ENCODE measurements at places on chromosomes 6 and 20.

- peak; percentile 28 for DNase-seq
Measured at GRCh38 chr6:156988276-156989158, 211.3 kb downstream of the ARID1B start.

GRCh38 chr6:13178107-13178506, 150.2 kb downstream of the TBC1D7 start:
- no peak for DNase-seq

DNA sequence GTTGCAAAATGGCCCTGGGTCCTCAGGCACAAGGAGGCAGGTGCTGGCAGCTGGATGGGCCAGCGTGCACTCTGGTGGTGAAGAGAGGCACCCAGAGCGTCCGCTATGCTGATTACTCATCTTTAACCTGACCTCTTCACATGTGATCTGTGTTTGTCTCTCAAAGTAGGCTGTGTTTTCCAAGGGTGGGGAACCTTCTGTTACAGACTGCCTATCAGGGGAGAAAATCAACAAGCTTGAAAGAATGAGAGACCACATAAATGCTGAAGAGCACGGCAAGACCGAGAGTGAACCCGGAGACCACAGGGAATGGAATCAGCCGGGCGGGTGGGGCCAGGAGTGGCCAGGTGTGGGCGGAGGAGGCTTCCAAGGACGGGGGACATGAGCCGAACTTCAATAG, 16.2 kb downstream of the BNIP5 start:
- DNase-seq: no peak

DNA sequence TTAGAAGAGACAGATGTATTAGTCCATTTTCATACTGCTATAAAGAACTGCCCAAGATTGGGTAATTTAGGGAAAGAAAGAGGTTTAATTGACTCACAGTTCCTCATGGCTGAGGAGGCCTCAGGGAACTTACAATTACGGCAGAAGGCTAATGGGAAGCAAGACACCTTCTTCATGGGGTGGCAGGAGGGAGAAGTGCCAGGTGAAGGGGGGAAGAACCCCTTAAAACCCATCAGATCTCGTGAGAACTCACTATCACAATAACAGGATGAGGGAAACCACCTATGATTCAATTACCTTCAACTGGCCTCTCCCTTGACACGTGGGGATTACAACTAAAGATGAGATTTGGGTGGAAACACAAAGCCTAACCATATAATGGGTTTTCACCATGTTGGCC, 28.9 kb upstream of the PNRC1 start:
- no peak for DNase-seq

DNA sequence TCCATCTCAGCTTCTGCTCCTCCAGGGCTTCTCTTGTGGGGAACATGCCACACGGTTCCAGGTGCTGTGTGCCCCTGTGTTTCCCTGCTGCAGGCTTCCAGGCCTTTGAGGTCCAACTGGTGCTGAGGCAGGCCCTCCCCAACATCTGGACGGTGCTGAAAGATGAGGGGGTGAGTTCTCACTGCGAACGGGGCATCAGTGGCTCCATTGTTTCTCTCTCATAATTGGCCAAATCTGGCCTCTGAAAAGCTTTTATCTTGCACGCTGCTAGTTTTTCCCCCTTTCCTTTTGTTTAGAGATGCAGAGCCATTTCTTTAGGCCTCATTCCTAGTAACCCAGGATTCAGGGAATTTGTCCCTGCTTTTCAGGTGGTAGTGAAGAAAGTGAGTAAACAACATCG, 8.6 kb downstream of the PNLDC1 start:
- DNase-seq: no peak

GRCh38 chr20:34165018-34165619, 53.1 kb upstream of the EIF2S2 start:
- DNase-seq: peak; percentile 20

GRCh38 chr6:82365016-82365795, 1.6 kb downstream of the TPBG start:
- DNase-seq: peak; percentile 18

GRCh38 chr20:20085071-20085470, 32.7 kb downstream of the CFAP61 start:
- DNase-seq: peak; percentile 6

GRCh38 chr6:703552-703951, 10.6 kb upstream of the EXOC2 start:
- peak; percentile 58 for DNase-seq

DNA sequence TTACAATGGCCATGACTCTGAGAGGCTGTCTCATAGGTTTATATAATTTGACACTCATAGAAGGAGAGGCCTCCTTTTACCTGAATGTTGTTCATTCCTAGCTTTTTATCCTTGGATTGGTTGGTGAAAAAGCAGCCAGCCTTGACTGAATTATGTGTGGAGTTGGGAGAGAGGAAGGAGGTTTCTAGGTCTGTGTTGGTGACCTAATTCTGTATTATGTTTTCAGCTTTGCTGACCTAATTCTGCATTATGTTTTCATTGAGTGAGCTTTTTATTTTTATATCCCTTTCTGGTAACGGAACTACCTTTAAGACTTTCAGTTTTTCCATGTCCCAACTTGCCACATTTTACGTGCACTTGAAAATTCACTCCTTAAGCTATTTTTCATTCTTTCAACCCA, 59.1 kb upstream of the RNF144B start:
- no peak for DNase-seq

DNA sequence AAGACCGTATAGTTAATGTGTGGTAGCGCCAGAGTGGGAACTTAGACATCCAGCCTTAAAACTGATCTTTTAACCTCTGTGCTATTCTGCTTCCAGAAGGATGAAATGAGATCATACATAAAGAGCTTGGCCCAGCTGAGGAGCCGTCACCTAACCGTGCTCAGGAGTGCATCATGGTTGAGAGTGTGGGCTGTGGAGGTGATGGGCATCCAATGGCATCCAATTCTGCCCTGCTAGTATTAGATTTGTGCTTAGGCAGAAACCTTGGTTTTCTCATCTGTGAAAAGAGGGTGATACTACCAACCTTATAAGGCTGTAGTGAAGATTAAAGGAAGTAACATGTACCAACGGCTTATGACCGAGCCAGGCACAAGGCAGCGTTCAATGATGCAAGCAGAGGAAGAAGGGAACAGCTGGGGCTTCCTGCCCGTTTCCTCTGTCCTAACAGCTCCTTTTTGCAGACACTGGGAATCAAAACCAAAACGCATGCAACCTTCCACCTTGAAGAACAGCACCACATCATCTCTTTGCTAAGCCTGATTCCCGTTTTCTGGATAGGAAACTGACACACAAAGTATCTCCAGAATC, 1.3 kb downstream of the SLC22A16 start:
- DNase-seq: no peak

- no peak for DNase-seq
Measured at GRCh38 chr6:70289299-70289698, 13.6 kb downstream of the COL9A1 start.

DNA sequence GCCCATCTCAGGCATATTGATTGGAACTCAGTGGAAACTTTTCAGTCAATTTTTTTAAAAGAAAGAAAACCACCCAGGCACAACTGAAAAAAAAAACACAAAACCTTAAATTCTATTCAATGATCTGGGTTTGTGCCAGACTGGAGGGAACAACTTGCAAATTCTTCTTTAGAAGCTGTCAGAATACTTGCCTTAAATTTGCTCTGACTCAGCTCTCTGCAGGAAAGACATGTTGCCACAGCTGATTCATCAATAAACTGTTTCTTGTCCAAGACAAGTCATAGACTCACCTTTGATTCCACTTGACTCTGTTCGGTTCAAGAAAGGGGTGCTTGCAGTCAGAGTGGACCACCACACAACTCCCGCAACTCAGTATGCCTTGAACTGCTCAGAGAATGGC, 117.8 kb upstream of the F13A1 start:
- peak; percentile 21 for DNase-seq

- DNase-seq: no peak
Measured at GRCh38 chr20:45836841-45837240, 3.2 kb downstream of the SNX21 start.

GRCh38 chr20:61558726-61559125, 306.7 kb downstream of the CDH4 start:
- peak; percentile 55 for DNase-seq

- no peak for DNase-seq
Measured at GRCh38 chr20:49892817-49893216, 22.5 kb downstream of the SPATA2 start.

GRCh38 chr6:1611322-1611571, 1.5 kb downstream of the FOXC1 start:
- DNase-seq: peak; percentile 41

DNA sequence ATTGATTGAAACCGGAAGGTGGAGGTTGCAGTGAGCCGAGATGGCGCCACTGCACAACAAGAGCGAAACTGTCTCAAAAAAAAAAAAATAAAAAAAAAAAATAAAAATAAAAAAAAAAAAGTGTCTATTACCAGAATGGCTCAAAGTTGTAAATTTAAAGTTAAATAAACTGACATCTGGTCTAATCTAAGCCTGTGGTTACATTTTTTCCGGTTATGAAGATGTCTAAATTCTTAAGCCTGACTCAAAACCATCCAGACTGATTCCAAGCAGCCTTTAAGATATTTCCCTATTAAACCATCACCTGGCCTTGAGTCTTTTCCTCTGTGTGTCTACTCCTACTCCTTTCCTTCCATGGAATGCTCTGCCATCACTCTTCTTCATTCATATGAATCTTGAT, 371.7 kb upstream of the RUNX2 start:
- DNase-seq: peak; percentile 61

DNA sequence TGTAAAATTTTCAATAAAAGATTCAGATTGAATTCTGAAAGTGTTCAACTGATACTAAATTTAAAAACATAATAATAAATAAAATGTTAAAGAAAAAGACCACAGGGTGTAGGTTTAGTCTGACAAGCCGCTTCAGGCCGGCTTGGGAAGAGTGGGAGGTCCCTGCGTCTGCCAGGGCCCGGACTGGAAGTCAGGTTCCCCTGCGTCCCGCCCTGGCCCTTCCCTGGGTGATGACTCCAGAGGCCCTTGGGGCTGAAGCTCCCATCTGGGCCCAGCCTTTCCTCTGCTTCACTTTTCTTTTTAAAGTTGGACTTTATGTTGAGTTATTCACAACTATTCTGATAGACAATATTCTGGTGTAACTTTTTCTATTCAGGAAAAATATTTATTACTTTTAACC, 93.3 kb downstream of the SMOC2 start:
- no peak for DNase-seq

DNA sequence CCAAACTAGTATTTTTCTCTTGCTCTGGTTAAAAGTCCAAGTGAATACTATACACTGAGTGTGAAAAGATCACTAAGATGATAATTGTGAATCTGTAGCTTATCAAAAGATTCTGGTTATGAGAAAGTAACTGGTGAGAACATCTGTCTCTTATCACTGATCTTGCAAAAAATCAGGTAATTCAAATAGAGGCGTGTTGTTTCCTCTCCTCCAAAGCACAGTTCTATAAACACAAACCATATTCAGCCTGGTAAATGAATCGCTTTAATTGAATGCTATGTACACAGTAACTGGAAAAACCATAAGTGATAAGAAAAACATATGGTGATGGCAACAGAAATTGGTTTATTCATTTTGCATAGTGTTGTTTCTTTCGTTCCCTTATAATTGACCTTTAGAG, 161.0 kb downstream of the RALGAPA2 start:
- no peak for DNase-seq

- DNase-seq: no peak
Measured at GRCh38 chr6:41943456-41943855, 1.8 kb upstream of the CCND3 start.

- no peak for DNase-seq
Measured at GRCh38 chr6:144310765-144311164, 25.6 kb downstream of the UTRN start.

GRCh38 chr20:58551631-58552030, 36.4 kb upstream of the APCDD1L start:
- no peak for DNase-seq

DNA sequence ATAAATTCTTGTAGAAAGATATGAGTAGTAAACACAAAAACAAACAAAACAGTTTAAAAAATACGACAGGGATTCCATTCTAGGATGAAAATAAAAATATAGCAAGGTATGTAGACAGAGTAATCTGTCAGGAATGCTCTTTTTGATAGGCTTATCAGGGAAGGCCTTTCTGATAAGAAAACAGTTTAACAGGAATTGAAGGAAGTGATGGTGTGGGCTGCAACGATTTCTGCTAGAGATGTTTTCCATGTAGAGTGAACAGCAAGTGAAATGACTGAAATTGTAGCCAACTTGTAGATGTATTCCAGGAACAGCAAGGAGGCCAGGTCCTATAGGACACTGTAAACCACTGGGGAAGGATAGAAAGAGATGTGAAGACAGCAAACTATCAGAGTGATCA, 689.7 kb upstream of the GJE1 start:
- DNase-seq: no peak

DNA sequence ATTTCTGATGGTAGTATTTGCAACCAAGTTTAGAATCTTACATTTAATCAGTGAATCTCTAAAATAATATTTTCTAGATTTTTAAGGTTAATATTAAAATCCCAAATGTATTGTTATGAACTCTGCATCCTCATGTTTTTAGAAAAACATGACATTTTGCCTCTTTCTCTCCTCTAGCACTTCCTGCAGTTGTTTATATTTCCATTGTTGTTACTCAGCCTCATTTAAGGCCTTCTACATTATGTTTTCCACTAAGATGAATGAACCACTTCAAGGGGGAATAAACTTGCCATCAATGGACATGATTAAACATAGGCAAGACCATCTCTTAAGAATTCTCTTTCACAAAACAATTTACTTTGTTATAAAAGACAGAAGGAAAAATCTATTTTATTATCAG, 333.5 kb upstream of the IRAK1BP1 start:
- no peak for DNase-seq

DNA sequence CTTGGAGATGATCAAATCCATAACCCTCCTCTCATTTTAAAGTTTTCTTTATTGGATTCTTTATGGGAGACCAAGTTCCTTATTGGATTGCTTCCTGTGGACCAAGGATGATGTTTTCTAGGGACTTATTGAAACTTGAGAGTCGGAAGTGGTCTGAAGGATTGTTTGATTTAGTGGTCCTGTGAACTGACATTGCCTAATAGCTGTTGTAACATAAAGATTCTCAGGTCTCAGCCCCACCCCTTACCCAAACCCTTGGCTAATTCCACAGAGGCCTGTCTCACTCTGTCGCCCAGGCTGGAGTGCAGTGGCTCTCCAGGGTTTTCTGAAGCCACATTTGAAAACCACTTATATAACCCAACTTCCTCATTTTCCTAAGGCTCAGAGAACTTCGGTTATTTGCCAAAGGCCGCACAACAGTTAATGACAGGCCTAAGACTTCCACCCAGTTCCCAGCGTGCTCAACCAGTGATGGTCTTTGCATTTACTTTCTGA, 77.0 kb downstream of the ATXN1 start:
- no peak for DNase-seq

All from fibroblast of skin of right biceps (primary cell).